ENCODE measurements at places on chromosomes 7 and 10.

DNA sequence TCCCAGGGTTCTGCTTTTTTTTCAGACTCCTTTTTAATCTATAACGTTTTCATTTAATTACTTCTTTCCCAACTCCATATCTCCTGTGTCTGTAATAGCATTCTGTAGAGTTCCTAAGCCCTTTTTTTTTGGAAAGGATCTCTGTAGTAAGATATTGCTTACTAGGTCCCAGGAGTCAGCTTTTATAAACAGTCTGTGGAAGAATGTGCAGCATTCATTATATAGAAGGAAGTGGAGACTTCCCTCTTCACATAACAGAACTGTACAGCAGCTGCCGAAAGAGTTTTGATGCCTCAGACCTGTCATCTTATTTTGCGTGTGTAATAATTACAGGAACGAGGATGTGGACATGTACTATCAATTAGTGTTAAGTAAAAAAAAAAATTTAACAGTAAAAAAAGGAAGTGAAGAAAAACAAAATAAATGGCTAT lies 7.4 kb upstream of the STEAP4 start:
- DNase-seq = no peak

DNA sequence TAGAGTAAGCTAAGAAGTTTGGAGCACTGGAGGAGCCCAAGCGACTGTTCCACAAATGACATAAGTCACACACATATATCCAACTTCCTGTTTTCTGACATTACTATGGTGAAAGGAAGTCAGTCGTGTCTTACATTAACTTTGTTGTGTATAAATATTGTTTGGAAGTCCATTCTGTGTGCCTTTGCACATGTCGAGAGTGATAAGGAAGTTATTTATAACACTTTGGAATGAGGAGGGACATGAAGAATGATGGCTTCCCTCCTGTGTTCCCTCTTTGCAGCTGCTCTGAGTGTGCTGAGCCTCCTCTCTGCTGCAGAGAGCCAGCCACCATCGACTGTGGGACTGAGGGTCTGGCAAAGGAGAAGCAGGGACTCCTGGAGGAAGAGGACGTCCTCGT lies 40.4 kb upstream of the MGMT start:
- no peak for DNase-seq

- no peak for DNase-seq
Observed at GRCh38 chr10:58829839-58830238, 317.2 kb downstream of the BICC1 start.

DNA sequence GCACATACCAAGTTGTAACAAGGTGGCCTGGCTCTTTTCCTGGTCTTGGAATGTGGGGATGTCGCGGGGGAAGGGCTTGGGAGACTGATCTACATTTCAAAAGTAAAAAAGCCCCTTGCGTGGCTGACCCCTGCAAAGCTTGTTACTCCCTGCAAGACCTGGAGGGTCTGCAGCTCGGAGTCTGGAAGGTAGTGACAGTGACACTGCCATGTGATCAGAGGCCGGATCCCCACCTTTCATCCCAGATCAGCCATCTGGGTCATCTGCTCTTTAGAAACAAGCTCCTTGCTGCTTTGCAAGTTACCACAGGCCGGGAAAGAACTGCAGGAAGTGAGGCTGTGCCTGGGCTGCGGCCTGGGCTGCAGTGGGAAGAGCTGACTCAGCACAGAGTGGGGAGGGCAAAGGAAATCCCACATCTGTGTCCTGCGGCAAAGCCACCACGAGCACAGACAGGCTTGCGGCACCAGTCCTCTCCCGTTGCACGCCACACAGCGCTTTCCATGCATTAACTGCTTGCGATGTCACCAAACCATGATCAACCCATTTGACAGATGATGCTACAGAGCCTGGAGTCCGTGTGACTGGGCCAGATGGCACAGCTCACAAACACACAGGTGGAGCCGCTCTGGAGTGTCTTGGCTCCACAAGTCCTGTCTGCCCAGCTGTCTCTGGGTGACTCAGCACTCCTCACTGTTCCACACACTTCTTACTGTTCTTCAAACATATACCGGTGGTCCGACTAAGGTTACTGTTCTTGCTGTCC lies 97.7 kb downstream of the SH3PXD2A start:
- peak; percentile 61 for DNase-seq

DNA sequence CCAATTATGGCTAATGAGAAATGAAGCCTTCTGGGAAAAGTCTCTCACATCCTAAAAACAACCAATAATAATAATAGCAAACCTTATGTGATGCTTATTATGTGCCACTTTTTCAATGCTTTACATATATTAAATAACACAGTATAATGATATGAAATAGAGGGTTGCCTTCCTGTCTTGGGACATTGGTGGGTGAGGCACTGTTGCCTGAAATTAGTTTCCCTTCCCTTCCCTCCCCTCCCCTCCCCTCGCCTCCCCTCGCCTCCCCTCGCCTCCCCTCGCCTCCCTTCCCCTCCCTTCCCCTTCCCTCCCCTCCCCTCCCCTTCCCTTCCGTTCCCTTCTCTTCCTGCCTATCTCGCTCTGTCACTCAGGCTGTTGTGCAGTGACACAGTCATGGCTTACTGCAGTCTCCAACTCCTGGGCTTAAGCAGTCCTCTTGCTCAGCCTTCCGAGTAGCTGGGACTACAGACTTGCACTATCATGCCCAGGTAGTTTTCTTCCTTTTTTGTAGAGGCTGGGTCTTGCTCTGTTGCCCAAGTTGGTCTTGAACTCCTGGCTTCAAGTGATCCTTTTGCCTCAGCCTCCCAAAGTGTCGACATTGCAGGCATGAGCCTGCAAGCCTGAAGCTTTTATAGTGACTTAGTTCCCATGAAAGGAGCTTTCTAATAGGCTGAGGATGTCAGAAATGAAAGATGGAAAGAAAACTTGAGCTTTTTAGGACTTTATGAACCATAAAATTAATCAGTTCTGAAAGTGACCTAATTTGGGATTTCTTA lies 47.9 kb downstream of the PHTF2 start:
- DNase-seq = no peak

DNA sequence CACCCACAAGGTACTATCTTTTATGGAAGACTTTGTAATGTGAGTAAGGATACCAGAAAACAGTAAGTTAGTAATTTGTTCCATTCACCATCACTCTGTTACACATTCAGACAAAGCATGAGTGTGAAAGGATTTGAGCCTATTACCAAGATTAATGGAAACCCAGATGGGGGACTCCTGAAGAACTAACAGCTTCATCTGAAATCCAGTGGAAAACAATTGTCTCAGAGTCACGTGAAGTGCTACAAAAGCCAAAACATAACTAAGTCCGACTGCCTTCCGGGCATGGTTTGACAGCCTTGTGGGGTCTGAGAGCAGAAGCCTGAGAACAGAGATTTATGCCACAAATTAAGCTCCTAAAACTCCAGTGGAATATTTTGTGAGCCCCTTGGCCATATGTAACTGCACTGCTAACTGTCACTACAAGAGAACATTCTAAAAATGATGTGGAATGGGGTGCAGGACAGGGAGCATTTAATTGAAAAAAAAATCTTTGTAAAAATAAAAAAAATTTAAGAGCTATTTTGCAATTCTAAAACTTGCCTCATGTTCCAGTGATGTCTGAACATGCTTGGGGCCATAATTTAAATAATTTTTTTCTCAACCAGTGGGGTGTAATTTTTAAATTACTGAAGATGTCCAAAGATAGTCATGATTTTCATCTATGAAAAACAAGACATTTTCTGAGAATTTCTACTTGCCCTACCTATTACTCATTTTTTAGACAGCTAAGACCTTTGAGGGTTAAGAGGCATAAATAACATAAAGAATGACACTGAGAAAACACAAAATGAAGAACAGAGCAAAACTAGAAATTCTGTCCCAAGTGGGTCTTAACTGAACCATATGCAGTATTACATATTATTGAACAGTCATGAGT lies 555.0 kb downstream of the INHBA start:
- DNase-seq = no peak

- DNase-seq = no peak
Observed at GRCh38 chr7:148110097-148110868, 480.3 kb upstream of the C7orf33 start.

- DNase-seq = no peak
Observed at GRCh38 chr10:114399576-114399975, 4.7 kb downstream of the AFAP1L2 start.

DNA sequence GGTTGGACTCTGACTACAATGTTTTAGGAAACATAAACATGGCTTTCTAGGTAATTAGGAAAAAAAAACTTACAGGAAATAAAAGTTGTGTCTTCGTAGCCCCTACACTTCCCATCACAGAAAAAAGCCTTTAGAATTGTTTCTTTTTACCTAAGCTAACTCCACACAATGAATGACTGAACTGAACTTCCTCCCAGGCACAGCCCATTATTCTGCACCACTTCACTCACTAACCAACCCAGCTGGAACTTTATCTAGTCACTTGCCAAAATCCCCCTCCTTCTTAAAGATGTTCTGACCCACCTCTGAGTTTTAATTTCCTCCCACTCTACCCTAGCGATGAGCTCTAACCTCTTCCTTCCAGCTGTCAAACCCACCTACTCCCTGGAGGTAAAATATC lies 91.7 kb upstream of the MEOX2 start:
- no peak for DNase-seq

DNA sequence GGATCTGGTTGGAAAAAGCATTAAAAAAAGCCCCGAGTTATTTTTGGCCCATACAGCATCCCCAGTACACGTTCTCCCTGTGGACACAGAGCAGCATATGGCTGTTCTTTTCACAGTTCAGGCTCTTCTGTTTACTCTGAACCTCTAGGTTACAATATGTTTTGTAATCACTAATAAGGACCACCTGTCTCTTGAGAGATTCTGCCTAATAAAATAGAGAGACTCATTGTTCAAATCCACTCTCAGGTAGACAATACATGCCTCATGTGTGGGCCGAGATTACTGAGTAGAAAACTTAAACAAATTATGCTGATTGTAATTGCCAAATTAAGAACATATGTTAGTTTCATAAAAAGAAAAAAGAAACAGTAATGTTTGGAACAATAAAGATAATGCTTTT lies 647.7 kb downstream of the GRM8 start:
- DNase-seq = no peak

GRCh38 chr10:101414034-101414433 lies 60.1 kb downstream of the BTRC start:
- DNase-seq = no peak

DNA sequence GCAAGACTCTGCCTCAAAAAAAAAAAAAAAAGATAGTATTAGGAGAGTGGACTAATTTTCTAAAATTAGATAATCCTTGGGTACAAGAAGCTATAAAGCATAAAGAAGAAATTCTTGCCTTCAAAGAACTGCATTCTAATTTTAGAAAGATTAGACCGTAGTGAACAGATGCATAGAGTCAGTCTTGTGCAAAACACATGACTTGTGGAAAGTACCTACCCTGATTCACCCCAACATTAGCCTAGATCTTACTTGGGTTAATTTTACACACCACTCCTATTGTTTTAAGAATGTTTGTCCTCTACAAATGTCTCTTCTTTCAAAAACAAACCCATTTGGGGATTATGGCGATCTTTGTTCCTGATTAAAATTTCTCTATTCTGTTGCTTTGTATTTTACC lies 38.9 kb upstream of the SP8 start:
- no peak for DNase-seq

DNA sequence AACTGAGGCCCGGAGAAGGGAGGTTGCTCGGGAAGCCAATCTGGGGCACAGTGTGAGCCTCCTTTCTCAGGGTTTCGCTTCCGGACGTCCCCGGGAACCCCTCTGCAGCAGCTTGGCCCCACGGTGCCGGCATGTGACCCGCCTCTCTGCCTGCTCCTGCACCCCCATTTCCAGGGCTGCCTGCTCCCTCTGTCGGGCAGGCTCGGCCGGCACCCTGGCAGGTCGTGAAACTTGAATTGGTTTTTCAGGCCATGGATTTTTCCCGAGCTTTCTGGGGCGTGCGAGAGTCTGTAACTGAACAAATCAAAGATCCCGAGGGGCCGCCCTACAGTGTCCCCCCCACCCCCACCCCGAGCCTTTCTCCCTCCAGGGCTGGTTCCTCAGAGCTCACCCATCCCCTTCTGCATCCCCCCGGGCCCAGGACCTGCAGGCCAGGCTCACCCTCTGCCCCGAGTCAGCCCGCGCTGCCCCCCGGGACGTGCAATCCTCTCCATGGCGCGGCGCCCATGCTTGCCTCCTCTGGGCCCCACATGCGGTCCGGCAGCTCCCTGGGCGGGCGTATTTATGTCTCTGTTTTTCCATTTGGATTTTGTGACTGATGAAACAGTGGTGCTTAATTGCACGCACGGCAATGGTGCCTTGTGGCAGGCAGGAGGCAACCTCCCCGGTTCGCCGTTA lies 58.1 kb downstream of the UNCX start:
- no peak for DNase-seq
